ENCODE measurements at places on chromosomes 11 and 22.

DNA sequence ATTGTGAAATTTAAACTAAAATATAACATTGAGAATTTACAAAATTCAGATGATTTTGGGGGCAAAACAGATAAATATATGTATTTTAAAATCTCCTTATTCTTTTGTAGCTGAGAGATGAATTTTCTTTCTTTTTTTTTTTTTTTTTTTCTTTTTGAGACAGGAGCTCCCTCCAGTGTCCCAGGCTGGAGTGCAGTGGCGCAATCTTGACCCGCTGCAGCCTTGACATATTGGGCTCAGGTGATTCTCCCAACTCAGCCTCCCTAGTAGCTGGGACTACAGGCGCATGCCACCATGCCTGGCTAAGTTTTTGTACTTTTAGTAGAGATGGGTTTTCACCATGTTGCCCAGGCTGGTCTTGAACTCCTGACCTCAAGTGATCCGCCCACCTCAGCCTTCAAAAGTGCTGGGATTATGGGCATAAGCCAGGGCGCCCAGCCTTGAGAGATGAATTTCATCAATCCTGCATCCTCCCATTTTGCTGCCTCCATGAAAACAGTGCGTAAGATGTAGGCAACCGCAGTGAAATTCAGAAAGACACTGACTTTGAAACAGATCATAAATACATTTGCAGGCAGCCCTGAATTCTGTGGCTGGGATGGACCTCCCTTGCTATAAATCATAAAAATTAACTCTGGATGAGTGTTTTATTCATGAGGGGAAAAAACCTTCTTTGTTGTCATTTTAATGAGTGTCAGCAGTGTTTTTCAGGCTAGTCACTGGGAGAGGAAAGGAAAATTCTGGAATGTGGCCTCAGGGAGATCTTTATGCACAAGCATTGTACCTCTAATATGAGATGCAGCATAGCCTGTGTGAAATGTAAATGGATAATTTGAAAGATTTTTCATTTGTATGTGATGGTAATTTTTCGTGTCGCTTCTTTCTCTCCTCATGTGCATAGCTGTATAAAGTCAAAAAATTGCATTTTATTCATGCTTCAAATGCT is 14.4 kb downstream of the ELMOD1 start:
- DNase-seq = no peak

DNA sequence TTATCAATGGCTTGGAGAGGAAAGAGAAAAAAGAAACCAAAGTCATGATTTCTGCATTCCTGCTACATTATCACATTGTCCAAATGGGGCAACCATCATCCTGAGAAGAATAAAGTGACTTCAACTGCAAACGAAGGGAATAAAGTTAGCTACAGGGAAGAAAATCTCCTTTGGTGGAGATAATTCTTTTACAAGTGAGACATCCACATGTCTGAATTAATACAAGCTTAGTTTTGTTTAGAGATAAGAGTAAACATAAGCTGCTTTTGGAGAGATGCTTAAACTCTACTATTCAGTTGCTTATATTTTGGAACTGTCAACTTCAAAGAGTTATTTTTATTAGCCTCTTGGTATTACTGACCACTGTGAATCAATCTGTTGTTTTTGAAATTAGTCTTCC is at the start of gene OR52L1:
TSS of gene OR52L1 (minus strand) at position 101 of the 400 bp plus-strand sequence. CDS start at position 46, 55 bp downstream.
- DNase-seq = no peak

DNA sequence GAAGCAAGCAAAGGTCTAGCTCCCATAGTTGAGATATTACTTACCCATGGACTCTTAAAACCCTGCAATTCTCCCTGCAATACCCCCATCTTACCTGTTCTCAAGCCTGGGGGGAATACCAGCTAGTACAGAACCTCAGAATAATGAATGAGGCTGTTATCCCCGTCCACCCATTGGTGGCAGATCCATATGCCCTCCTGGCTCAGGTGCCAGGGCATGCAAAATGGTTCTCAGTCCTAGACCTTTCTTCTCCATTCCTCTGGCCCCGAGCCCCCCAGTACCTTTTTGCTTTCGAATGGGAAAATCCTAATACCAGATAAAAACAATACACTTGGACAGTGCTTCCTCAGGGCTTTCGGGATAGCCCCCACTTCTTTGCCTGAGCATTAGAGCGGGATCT is 86.4 kb downstream of the PIWIL4 start:
- DNase-seq = no peak

GRCh38 chr11:93822359-93822758 is 28.1 kb downstream of the VSTM5 start:
- no peak for DNase-seq

- no peak for DNase-seq
Measured at GRCh38 chr11:117706322-117706814, 90.6 kb downstream of the DSCAML1 start.

- DNase-seq = no peak
Measured at GRCh38 chr22:42272431-42272999, 2.1 kb upstream of the TCF20 start.

GRCh38 chr11:112381578-112381977 is 120.9 kb upstream of the PLET1 start:
- no peak for DNase-seq

- no peak for DNase-seq
Measured at GRCh38 chr11:108906826-108907225, 242.0 kb downstream of the DDX10 start.

DNA sequence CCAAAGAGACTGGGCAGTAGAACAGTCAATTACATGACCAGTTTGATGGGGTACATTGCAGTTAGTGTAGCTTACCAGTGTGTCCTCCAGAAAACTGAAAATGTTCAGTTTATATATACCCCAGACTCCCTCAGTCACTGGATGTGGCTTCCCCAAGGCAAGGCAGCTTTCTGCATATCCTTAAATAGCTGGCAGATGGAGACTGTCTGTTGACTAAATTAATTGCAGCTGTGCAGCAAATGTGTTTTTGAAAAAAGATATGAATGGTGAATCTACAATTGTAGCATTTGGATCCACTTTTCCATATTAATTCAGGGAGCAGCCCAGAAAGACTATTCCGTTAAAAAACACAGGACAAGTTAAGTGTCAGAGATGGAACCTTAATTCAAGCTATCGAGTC is 565.1 kb upstream of the CCDC179 start:
- no peak for DNase-seq

DNA sequence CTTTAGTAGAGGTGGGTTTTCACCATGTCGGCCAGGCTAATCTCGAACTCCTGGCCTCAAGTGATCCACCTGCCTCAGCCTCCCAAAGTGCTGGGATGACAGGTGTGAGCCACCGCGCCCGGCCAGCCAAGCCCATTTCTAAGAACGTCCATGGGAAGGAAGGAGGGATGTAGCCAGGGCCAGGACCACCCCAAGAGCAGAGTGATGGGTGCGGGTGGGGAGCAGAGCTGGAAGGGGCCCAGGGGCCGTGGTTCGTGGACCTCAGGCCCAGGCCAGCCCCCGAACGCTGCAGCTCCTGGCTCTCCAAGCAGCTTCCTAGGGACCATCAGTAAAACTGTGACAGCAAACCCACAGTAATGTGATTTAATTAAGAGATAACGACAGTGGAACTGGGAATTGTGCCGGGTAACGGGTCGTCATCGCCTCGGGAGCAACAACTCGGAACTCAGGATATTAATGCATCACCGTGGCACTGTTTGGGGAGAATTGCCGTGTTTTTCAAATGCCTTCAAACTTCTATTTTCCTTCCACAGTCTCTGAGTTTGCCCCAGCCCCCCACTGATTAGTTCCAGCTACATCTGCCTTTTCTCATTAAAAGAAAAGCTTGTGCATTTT is 74.3 kb downstream of the BRD1 start:
- DNase-seq = no peak

- DNase-seq = no peak
Measured at GRCh38 chr11:24199461-24199860, 297.4 kb upstream of the LUZP2 start.

- no peak for DNase-seq
Measured at GRCh38 chr11:11078344-11079086, 220.7 kb upstream of the ZBED5 start.

GRCh38 chr11:27524155-27524554 is 17.6 kb upstream of the LIN7C start:
- no peak for DNase-seq

GRCh38 chr11:121140369-121140768 is 39.3 kb downstream of the TECTA start:
- no peak for DNase-seq

GRCh38 chr11:82854242-82854641 is 46.0 kb downstream of the PRCP start:
- DNase-seq = no peak

- no peak for DNase-seq
Measured at GRCh38 chr11:68346462-68346790, 34.0 kb downstream of the LRP5 start.

DNA sequence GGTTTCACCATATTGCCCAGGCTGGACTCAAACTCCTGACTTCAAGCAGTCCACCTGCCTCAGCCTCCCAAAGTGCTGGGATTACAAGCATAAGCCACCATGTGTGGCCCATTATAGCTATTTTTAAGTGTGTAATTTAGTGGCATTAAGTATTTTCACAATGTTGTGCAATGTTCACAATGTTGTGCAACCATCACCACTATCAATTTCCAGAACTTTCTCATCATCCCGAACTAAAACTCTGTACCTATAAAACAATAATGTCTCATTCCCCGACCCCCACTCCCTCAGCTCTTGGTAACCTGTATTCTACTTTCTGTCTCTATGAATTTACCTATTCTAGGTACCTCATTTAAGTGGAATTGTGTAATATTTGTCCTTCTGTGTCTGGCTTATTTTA is 7.5 kb downstream of the CFAP68 start:
- DNase-seq = no peak

- DNase-seq = no peak
Measured at GRCh38 chr22:43406186-43406790, 5.5 kb upstream of the MPPED1 start.

DNA sequence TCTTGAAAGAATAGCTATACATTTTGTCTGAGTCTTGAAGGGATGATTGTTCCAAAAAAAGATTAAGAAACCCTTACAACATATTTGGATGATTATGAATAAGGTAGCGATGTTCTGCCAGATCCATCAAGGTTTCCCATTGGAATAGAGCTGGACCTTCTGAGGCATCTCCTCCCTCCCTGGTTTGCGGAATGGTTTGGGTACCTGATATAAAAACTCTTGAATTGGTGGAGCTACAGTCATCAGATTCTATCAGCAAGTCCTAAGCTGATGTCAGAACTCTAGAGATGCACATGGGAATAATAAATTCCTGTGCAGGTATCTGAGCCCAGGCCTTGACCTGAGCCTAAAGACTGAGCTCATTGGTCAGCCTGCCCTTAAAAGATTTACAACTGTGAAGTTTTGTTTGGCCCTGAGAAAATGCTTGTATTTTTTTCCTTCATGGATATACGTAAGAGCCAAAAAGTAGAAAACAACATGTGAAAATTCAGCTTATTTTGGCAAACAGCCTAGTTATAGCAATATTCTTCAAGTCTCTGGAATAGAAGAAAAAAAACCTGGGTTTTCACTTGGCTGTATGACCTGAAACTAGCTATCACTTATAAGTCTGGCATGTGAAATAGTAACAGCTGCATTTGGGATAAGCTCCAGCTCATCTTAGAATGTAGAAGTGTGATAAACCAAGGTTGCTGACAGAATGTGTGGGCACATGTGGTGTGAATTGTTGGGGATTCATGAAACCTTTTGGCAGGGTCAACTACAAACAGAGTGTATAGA is 265.7 kb upstream of the CTSC start:
- no peak for DNase-seq

GRCh38 chr11:67442504-67443404 is 522 bp downstream of the CORO1B start:
- no peak for DNase-seq

DNA sequence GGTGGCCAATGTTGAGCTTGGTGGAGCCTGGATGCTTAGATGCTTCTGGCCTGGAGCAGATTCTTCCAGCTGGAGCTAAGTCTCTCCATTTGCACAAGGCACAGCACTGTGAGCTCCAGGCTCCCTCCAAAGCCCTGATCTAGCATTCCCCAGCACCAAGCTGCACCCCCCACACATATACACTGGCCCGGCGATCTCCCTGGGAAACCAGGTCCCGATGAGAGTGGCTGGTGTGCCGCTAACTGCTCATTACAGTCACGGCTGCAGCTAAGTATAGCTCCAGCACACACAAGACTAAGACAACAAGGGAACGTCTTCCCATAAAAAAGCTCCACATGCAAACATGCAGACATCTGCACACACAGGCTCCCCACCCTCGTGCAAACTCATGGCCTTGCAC is 17.6 kb downstream of the KCNC1 start:
- no peak for DNase-seq

GRCh38 chr11:95085117-95085816 is 4.4 kb upstream of the ENDOD1 start:
- no peak for DNase-seq

DNA sequence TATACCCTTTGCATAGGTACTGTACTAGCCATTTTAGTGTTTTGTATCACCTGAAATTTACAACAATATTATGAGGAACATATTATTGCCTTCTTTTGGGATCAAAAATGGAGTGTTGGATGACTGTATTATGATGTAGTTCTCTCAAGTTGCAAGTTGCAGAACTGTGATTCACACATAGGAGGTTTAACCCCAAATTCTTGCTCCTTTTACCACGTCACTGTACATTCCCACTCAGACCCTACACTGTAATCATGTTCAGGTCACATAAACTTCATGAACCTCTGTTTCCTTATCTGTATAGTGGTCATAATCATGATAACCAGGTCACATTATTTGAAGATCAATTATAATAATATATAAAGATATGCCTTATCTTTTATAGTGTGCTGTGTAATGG is 925.1 kb upstream of the TENM4 start:
- no peak for DNase-seq
